ENCODE measurements at places on chromosomes 1 and 21.

- peak; percentile 53 for DNase-seq
Measured at GRCh38 chr1:224498574-224499170, 64.1 kb upstream of the WDR26 start.

DNA sequence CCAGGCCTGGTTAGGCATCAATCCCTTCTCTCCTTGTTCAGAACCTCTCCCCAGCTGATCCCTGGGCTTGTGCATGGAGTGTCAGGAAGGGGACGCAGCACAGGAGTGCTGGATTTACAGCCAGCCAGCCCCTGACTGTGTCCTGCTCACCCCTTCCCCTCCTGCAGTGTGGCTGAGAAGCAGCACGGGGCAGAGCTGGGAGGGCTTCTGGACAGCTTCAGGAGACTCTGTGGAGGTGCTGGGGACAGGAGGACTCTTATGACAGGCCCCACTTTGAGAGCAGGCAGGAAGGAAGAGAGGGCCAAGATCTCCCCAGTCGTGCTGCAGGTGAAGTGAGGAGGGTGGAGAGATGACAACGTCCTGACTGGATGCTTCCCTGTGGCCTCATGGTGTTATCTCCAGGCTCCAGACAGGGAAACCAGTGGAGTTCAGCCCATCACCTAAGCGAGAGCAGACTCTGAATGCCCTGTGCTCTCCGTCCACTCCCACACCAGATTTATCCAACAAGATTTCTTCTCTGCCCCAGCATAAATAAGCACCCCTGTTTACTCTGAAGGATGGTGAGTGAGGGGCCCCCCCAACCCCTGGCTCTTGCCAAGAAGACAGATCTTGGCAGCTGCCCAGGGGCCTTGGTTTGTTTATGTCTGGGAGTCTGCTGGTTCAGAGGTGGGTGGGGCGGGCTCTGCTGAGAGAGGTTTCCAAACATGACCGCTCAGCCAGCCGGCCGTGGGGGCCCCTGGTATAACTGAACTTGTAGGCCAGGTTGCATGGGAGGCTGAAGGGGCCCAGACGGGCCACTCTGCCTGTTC is 21.3 kb downstream of the TMCC2 start:
- DNase-seq, result no peak

DNA sequence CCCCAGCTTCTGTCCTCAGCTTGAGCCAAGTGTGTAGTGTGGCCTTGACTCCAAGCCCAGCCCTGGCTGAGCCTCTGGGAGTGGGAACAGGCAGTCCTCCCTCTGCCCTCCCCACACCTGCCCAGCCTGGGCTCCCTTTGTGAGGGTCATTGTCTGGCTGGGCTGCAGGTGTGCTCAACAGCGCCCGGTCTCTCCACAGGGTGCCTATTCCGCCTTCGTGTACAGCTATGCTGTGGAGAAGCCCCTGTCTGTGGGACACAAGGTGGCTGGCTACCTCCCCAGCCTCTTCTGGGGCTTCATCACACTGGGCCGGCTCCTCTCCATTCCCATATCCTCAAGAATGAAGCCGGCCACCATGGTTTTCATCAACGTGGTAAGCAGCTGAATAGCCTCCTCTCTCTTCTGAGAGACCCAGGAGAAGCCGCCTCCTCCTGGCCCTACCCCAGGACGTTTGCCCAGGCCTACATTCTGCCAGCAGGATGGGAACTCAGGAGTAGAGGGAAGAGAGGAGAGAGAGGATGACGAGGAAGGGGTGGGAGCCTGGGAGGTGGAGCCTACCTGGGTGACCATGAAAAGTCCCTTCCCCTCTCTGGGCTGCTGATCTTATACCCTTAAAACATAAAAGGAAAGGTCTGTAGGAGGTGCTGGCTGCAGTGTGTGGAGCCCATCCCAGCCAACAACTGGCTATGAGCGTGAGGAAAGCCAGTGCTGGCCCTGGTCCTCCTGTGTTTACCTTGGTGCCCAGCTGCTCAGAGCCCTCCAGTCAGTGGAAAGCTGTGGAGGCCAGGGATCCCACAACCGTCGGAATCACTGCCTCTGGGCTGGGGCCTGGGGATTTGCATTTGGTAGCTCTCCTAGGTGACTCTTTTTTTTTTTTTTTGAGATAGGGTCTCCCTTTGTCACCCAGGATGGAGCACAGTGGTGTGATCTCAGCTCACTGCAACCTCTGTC is 45.7 kb downstream of the ELK4 start:
- no peak for DNase-seq

- DNase-seq, result no peak
Measured at GRCh38 chr1:27668808-27669723, 2.9 kb downstream of the IFI6 start.

DNA sequence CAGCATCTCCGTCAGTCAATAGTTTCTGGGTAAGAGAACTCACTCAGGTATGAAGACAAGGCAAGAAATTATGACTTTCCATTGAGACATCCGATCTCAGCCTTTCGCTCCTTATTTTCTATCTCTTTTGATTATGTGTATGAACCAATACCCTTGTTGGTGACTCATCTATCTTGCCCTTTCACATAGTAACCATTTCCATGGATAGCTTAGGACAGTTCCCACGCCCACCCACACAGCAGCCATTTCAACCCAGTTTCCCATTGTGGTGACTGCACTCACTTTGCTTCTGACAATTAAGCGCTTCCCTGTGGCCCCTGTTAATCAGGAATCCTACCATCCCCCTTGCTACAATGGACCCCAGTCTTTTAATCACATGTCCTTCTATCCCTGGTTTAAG is 210.6 kb upstream of the ADGRL2 start:
- DNase-seq, result no peak

- no peak for DNase-seq
Measured at GRCh38 chr1:23283667-23284602, 60.1 kb downstream of the HNRNPR start.

GRCh38 chr1:153122831-153123421 is 9.6 kb upstream of the SPRR2F start:
- DNase-seq, result peak; percentile 46

DNA sequence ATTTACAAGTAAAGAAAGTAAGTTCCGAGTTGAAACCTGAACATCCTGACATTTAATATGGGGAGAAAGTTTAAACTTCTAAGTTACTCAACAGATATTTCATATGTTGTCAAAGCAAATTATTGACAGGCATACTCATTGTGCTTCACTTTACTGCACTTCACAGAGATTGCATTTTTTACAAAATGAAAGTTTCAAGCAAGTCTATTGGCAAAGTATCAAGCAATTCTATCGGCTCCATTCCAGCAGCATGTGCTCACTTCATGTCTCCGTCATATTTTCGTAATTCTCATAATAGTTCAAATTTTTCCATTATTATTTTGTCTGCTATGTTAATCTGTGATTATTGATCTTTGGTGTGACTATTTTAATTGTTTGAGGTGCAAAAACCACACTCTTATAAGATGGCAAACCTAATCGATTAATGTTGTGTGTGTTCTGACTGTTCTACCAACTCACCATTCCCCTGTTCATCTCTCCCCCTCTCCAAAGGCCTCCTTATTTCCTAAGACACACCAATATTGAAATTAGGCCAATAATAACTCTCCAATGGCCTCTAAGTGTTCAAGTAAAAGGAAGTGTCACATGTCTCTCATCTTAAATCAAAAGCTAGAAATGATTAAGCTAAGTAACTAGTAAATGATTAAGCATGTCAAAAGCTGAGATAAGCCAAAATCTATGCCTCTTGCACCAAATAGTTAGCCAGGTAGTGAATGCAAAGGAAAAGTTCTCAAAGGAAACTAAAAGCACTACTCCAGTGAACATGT is 68.2 kb upstream of the BCL9 start:
- DNase-seq, result no peak

- no peak for DNase-seq
Measured at GRCh38 chr1:199394856-199395255, 632.7 kb upstream of the NR5A2 start.

- no peak for DNase-seq
Measured at GRCh38 chr21:45845770-45846090, 135.8 kb upstream of the COL6A1 start.

- DNase-seq, result no peak
Measured at GRCh38 chr1:177171536-177172123, 872 bp downstream of the BRINP2 start.

GRCh38 chr1:246096356-246096755 is 410.7 kb downstream of the SMYD3 start:
- no peak for DNase-seq

DNA sequence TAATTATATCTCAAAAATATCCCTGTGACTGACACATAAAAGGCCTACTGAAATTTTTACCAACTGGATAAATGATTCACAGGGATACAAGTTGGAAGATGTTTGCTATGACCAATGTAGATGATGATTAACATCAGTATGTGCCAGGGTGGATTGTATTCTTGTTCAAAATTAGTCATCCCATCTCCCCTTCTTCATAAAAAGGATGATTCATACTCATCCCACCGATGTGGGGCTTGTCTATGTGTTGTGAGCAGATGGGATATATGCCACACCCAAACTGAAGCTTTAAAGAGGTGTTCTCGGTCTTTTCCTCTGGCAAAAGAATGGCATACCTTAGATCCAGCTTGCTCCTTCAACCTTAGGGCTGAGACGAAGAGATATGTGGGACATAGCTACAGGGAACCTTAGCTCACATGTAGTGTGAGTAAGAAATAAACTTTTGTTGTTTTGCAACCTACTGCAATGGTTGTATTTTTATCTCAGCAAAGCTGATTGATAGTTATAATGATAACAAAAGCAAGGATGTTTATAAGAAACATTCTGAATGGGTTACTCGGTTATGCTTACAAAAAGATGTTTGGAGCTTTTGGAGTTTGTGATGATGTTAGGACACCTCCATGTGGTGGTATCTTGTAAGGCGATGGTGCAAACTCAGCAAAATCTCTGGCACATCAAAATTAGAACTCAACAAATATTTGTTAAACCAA is 29.4 kb downstream of the SPATA17 start:
- no peak for DNase-seq

- no peak for DNase-seq
Measured at GRCh38 chr1:229557913-229558414, 543 bp downstream of the ABCB10 start.

GRCh38 chr21:44013380-44014088 is 1.4 kb downstream of the TRAPPC10 start:
- no peak for DNase-seq

- DNase-seq, result no peak
Measured at GRCh38 chr21:45378258-45378966, 26.6 kb upstream of the COL18A1 start.

GRCh38 chr1:159829273-159829634 is 2.6 kb downstream of the SLAMF8 start:
- DNase-seq, result no peak

DNA sequence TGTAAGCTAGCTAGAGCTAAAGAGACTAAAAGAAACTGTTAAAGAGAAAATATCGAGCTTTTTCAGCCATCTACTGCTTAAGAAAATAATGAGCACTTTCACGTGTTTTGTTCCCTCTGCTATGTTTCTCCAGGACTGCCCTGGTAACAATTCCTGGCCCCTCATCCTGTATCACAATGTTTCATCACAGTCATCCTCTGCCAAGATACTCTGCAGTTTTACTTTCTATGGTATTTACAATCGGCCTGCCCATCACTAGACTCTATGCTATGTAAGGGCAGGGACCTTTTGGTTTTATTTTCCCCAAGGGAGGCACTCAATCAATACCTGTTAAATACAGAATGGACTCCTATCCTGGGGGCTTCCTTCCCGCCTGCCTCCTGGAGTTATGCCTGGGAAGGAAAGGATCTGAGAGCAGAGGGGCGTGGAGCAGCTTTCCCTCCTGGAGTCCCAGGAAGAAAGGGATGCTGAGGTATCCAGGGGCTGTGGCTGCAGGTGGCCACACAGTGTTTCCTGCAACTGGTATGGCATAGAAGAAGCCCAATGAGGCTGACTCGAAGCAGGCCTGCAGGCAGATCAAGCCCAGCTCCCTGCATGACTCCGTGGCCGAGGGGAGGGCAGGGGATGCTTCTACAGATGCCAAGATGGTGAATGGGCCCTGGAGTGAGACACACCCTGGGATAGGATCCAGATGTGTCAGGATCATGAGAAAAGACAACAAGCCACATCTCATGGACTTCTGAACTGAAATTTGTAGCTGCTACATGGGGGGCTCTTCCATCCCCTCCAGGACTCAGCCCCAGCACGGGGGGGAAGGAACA is 52.9 kb downstream of the MATN1 start:
- no peak for DNase-seq

DNA sequence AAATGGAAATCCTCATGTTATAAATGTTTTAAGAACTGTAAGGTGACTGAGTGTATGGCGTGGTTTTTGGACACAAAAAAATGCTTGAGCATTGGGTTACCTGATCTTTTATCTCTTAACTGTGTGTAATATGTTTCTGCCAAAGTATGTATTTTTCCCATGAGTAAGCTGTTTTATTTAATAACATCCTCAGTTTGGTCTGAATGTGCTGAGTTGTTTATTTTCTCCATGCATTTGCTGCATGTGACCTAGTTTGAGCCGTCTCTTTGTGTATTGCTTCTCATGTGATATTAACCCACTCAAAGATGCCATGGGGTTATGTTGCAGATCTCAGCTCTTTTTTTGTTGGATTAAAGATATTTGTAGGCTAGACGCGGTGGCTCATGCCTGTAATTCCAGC is 6.1 kb upstream of the LYPLA2 start:
- DNase-seq, result no peak

GRCh38 chr1:119209596-119210295 is 69.3 kb upstream of the WARS2 start:
- DNase-seq, result no peak

- no peak for DNase-seq
Measured at GRCh38 chr21:17462276-17462981, 50.4 kb upstream of the CXADR start.

DNA sequence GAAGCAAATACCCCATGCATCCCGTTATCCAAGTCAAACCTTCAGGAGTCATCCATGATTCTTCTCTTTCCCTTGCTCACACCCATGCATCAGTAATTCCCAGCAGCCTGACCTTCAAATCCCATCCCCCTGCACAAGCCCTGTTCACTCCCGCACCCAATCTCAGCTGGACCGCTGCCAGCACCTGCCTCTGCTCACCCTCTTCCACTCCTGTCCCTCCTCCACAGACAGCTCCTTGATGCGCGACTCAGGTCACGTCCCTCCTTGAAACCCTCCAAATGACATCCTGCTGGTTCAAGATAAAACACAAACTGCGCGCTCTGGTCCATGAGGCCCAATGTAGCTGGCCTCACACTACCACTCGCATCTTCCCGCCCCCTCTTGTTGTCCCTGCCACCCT is 43.4 kb upstream of the MPZL1 start:
- no peak for DNase-seq

GRCh38 chr1:240965581-240966091 is 353.7 kb upstream of the GREM2 start:
- DNase-seq, result no peak

DNA sequence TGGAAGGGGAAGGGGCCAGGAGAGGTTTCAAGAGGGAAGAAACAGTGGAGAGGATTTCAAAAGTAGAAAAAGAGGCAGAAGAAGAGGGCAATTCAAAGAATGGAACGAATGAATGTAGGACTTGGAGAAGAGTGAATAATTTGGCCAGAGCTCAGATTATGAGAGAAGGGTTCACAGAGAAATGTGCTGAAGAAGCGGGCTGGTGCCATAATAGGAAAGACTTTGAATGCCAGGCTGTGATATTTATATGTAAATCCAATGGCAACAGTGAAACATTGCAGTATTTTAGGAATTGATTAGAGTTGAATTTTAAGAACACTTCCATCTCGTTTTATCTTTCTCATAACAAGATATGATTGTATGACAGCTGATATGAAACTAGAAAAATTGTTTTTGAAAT is 36.0 kb upstream of the ANGPTL7 start:
- DNase-seq, result no peak

- no peak for DNase-seq
Measured at GRCh38 chr1:20574686-20575540, 14.0 kb upstream of the CDA start.

GRCh38 chr1:150798525-150798924 is 9.5 kb downstream of the CTSK start:
- DNase-seq, result no peak
